ENCODE measurements at places on chromosomes 1 and 21.

DNA sequence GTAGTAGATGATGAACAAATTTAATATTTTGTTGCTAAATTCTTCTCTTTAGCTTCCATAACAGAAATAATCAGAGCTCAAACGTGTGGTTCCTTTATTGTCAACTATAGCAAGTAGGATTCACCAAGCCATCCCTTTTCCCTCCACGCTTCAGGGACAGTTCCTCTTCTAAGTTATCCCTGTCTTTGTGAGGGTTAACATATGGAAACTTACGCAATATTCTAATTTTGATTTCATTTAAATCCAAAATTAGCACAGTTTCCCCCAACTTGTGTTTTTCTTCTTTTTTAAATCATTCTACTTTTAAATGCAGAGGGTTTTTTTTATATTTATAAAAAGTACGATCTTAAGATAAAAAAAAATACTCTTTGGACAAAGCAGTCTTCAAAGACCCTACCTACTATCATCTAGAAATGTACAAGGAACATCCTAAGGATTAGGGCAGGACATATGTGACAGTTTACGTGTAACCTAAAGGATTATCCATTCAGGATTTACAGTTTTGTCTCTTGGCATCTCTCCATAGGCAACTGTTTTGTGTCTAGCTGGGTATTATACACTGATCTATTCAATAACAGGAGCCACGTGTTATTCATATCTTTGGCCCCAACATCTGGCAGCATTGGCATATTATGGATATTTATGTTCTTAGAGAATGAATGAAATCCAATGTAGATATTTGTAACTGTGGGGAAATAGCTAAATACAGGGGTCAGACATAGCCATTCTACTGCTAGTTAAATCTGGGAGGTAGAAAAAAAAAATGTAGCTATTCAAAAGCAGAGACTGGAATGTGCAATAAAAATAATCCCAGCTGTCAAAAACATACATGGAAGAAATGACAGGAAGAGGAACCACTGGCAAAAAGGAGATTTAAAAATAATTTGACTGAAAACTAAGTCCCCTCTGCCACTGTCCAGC lies 272.9 kb downstream of the NEGR1 start:
- DNase-seq = no peak

DNA sequence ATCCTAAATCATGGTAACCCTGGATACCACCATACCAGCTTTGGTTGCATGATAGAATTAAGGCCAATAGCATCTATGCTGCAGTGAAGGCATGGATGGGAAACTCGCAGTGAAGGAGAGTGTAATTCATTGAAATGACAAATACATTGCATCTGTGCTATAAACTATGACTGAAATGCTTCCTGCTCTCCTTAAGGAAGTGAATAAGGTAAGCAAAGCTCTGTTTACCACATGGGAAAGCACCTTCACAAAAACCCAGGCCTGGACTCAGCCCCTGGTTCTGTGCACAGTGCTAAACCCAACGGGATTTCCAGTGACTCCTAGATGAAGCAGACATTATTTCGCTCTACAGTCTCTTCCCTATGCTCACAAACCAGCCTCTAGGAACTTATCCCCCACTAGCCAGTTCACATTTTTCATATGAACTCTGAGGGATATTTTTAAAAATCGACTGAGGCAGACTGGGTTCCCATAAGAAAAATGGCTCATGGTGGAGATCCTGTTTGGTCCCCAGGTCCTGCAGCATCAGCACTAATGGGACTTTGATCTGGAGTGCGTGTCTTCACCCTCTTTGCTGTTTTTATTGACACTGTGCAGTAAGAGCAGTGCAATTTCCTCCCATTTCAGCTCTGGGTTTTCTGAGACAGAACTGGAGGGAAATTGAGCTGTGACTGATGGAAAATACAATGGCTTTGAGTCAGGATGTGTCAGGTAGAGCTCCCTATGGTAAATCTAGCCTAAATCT lies 362.7 kb downstream of the SIPA1L2 start:
- no peak for DNase-seq

DNA sequence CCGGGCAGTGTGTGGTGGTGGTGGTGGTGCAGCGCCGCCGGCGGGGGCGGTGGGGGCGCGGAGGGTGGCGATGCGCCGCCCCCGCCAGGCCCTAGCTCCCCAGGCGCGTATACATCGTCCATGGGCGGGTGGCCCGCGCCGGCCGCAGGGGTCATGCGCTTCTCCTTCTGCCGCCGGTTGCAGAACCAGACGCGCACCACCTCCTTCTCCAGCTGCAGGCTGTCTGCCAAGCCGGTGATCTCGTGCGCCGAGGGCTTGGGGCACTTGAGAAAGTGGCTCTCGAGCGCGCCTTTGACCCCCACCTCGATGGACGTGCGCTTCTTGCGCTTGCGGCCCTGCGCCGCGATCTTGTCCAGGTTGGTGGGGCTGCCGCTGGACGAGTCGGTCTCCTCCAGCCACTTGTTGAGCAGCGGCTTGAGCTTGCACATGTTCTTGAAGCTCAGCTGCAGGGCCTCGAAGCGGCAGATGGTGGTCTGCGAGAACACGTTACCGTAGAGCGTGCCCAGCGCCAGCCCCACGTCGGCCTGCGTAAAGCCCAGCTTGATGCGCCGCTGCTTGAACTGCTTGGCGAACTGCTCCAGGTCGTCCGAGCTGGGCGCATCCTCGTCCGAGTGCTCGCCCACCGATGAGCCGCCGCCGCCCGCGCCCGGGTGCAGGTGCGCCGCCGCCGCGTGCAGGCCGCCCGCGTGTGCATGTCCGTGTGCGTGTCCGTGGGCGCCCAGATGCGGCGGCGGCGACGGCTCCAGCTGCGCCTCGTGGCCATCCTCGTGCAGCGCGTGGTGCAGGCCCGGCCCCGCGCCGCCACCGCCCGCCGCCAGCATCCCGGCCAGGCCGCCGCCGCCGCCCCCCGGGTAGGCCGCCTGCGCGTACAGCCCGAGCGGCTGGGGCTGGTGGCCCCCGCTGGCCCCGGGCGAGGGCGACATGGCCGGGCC lies 926 bp downstream of the POU3F1 start:
- no peak for DNase-seq

GRCh38 chr1:157181790-157182189 lies 43.6 kb upstream of the ETV3 start:
- DNase-seq = no peak

DNA sequence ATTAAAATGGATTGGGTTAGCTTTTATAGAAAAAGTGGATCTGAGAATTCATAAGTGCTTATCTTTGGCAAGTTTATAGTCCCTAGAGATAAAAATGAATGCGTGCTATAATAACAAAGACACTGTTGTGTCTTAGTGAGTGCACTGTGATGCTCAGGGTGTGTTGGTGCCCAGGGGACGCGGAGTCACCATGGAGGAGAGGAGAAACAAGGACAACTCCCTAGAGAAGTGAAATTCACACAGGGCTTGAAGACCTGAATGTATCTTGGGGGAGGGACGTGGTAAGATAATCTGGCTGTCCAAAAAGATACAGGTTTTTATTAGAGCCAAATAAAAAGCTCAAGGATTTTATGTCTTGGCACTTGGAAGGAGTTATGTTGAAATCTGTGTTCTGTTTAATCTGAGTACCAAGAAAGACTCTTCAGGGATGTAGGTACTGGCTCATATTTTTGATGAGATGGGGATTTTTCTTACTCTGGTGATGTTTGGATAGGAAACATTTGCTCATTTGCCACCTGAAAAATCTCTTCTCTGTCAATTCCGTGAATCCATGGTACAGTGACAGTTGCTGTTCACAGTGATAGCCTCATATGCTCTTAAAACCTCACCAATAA lies 9.6 kb downstream of the SMYD2 start:
- DNase-seq = no peak

- DNase-seq = no peak
Observed at GRCh38 chr1:195763146-195763906, 844.9 kb downstream of the KCNT2 start.

GRCh38 chr21:29287383-29287782 lies 11.3 kb upstream of the BACH1 start:
- no peak for DNase-seq

- DNase-seq = no peak
Observed at GRCh38 chr1:242318140-242318539, 206.4 kb downstream of the PLD5 start.

- no peak for DNase-seq
Observed at GRCh38 chr21:41280115-41280919, 36.3 kb upstream of the FAM3B start.

- DNase-seq = no peak
Observed at GRCh38 chr1:43806183-43806582, 98.8 kb downstream of the ST3GAL3 start.

DNA sequence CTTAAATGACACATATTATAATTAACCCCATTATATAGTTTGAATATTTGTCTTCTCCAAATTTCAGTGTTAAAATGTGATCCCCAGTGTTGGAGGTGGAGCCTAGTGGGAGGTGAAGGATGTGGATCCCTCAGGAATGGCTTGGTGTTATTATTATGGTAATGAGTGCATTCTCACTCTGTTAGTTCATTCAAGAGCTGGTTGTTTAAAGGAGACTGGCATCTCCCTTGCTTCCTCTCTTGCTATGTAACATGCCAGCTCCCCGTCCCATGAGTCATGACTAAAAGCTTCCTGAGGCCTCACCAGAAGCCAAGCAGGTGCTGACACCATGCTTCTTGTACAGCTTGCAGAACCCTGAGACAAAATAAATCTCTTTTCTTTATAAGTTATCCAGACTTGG lies 1612.7 kb downstream of the AMY1C start:
- DNase-seq = no peak

DNA sequence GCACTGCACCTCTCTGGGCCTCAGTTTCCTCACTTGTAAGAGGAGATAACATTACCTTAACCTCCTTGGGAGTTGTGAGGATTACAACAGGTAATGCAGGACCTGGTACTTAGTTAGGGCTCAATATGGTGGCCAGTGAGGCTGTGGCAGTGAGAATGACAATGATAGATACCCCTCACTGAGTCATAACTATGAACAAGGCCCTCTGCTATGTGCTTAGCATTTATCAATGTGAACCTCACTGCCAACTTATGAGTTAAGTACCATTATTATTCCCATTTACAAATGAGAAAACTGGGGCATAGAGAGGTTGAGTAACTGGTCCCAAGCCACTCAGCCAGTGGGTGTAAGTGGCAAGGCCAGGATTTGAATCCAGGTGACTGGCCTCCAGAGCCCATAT lies 64.4 kb downstream of the HMGB4 start:
- DNase-seq = no peak

- DNase-seq = no peak
Observed at GRCh38 chr1:53016705-53017104, 45.3 kb upstream of the PODN start.

DNA sequence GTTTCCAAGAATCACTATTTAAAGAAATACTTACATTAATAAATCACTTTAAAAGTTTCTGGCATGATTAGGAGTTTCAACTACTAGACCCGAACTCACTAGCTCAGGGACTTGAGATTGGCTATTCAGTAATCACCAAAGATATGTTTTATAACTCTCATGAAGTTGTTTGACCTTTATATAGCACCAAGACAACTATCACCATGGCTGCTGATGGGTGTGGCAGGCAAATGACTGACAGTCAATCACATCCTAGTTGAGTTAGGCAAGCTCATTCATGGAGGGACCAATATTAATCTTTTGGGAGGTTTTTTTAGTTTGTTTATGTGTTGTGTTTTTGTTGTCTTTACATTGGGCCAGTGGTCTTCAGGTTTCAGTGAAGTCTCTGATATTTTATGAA lies 376.3 kb upstream of the C1orf87 start:
- DNase-seq = no peak

- DNase-seq = no peak
Observed at GRCh38 chr1:159884296-159884695, 15.7 kb downstream of the CFAP45 start.

GRCh38 chr21:37348664-37349063 lies 17.9 kb upstream of the DYRK1A start:
- DNase-seq = no peak

DNA sequence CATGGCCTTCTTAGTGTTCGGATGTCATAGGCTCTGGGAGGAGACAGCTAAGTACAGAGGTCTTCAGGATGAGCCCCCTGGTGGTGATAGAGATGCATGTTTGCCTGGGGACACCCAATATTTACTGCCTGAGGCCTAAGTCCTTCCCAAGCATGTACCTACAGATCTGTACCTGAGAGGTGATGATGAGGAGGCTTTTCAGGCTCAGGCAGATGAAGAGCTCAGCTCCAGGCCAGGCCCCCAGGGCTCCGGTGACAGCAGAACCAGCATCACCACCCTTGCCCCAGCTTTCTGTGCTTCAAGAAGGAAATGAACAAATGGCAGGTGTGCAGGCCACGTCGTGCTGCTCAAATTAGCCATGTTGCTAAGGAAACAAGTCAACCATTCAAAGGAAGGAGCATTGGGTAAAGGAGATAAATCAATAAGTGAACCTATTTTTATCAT lies 21.1 kb downstream of the CACNA1E start:
- no peak for DNase-seq

DNA sequence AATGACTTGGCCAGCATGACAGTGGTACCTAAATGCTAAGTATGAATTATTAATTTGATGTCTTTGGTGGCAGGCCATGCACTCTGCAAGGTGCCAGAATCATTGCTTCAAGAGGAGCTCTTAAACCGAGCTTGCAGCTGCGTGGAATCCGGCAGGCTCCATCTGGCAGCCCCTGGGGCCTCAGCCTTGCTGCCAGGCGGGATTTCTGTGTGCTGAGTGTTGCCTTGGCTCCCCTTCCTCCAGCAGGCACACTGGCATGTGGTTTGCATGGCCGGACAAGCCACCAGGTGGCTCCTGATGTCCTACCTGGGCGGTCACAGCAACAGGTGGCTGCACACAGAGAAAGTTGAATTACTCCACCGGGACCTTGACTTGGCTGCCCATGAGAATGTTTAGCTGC lies 155.4 kb downstream of the URB2 start:
- DNase-seq = no peak

DNA sequence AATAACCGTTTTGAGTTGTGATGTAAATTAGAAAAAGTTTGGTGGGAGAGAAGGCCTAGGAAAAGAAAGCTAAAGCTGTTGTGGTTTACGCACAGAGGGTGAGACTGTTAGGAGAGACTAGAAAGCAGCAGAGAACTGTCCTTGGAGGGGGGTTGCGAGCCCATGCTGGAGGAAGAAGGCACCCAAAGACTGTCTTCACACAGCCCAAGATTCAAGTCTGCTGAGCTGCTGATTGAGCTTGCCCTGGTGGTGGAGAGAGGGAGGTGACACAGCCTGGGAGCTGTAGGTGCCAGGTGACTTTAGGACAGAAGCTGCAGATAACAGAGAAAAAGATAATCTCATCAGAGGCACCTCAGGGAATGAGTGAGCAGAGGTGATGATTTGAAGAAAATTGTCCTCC lies 18.3 kb upstream of the TLR5 start:
- DNase-seq = no peak
